ENCODE measurements at places on chromosomes 2 and 18.

DNA sequence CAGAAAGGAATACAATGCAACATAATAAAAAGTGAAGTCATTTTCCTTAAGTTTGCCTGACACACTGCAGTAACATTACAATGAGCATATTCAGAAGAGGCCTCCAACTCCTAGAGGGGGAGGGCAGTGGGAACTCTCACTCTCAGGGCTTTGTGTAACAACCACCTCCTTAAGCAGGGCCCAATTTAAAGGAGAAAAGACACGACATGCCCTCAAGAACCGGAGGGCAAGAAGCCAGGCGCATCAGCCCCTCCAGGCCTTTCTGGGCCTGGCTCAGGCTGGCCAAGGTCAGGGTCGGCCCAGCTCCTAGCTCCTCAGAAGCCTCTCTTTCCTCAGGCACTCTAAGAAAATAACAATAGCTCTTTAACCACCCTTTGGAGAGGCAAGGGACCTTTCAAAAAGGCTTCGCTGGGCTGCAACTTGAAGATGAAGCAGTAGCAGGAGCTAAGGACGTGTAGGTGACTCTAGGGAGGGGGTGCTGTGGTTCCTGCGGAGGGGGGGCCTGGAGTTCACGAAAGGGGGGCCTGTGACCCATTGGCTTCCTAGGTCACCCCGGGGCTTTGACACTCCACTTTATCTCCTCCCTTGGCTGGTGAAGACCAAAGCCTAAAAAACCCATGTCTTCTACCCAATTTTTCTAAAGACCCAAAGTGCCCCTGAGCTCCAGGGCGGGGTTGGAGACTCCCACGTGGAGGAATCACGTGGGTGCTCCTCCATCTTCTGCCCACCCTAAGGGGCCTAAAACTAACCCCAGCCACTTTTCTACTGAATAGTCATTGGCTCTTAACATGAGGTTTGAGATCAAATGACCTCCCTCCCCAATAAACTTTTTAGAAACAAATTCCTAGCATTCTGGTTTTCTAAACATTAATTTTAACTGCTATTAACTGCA, 13.3 kb downstream of the SERTAD2 start:
- DNase-seq: no peak

DNA sequence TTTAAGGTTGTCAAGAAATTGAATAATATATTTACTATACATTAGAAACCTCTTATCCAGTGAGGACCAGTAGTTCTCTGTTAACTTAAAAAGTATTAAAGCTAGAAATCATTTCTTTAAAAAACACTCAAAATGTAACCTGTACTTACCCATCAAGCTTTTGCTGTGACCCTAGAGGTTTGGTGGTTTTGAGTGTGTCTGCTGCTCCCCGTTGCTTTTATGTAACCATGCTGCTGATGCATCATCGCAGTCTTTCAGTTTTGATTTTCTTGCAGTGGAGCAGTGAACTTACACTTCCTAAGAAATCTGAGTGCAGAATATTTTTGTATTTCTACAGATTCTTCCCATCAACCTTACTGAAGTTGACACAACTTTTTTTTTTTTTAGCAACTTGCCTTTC, 34.2 kb downstream of the MRPS9 start:
- peak; percentile 29 for DNase-seq

DNA sequence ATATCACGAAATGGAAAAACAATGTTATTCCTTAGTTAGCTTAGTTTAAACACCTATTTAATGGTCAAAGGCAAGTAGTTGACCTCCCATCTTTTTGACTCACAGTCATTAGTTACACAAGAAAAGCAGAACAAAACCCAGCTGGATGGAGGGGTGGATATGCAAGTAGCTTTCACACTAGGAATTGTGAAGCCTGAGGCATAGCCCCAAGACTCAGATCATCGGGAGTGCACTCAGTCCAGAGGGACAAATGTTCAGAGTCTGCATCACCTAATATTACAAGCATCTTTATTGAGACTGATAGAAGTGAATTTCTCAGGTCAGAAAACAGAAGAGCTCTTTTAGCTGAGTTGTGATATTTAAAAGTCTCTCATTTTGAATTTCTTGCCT, 15.5 kb upstream of the CPS1 start:
- no peak for DNase-seq

DNA sequence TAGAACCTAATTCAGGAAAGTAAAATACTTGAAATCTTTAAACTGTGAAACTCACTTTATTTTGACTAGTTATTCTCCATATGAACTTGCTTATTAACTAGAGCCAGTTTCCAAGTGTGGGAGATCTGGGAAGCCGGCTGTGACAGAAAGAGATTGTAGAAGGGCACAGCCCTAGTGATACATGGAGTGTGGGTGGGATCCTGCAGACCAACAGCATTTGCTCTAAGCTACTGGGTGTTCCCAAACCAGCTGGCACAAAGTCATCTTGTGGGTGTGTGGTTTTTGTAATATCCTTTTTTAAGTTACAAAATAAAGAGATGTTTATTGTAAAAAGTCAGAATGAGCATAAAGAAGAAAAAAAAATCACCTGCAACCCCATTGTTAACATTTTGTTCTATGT, 3.4 kb downstream of the DUSP19 start:
- no peak for DNase-seq

GRCh38 chr2:151989378-151989777, 109.5 kb downstream of the CACNB4 start:
- DNase-seq: no peak

GRCh38 chr18:12334863-12335262, 26.8 kb downstream of the TUBB6 start:
- DNase-seq: no peak

- no peak for DNase-seq
Observed at GRCh38 chr2:233832869-233833311, 21.4 kb downstream of the HJURP start.

GRCh38 chr2:21411741-21412140, 288.0 kb downstream of the TDRD15 start:
- no peak for DNase-seq

DNA sequence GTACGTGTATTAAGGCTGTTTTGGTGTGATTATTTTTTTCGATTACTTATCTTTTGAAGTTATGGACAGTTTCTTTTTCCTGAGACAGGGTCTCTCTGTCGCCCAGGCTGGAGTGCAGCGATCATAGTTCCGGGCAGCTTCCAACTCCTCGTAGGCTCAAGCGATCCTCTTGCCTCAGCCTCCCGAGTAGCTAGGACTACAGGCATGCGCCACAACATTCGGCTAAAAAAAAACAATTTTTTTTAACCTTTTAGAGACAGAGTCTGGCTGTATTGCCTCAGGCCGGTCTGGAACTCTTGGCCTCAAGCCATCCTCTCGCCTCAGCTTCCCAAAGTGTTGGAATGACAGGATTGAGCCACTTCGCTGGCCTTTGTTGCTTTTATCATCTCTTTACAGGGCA, 945 bp downstream of the HAT1 start:
- DNase-seq: no peak

DNA sequence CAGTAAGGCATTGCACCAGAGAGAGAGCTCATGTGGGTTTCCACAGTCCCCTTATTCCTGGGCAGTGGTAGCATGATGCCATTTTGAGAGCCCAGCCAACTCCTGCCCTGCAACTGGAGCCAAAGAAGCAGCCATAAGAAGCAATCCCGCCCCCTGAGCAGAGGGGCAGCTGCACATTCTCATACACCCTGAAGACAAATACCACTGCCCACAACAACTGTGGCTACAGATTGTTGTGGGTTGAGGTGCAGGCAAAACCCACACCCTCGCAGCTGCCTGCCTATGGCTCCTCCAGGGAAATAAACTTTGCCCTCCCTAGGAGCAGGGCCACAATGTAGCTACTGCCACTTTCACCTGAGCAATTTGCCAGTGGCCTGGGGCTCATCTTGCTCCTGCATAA, 219.4 kb upstream of the NRXN1 start:
- DNase-seq: no peak

DNA sequence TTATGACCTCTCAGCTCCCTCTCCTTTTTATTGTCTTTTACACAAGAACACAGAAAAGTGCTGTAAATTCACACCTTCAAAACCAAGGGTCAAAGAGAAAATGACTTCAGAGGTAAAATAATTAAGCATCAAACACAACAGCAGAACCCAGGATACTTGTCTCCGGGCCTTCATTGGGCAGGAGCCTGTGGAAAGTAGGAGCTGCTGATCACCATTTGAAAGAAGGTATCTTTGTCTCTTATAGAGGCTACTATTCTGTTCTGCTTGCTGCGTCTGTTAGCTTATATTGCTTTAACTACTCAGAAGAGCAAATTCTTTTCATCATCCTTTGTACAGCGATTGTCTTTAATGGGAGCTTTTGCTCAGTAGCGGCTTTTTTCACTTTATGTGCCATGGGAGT, 261.1 kb downstream of the PTGR3 start:
- no peak for DNase-seq

- DNase-seq: no peak
Observed at GRCh38 chr2:88599527-88599926, 27.7 kb downstream of the EIF2AK3 start.

DNA sequence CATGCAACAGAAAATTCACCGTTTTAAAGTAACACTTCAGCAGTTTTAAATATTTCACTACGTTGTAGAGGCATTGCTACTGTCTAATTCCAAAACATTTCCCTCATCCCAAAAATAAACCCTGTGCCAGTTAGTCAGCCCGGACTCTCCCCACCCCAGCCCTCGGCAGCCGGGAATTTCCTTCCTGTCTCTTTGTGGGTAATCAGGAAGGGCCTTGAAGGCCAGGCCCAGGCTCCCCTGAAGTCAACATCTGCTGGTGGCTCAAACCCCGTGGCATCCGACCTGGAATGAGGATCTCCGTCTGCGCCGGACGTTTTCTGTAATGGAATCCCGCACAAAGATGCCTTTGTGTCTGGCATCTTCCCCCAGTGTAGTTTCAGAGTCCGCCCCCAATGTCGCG, 219.6 kb downstream of the SNTG2 start:
- no peak for DNase-seq

DNA sequence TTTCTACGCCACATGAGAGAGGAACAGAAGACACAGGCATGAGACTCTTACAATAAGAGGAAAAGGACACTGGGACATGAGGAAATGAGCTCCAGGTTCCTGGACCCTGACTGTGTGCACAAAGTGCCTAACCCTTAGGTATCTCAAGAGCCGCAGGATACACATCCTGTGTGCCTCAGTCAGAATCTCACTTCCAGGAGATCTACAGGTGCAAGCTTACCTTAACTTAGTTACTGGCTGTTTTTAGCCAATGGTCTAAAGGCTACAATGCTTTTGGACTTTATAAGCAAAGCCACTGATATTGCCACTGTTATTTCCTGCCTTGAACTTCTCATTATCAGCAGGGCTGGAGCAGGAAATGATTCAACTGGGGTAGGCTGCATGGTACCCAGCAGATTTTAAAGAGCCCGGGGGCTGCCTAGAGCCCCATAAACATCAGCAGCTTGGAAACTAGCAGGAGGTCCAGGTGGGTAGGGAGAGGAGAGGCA, 254.4 kb downstream of the ZNF521 start:
- DNase-seq: no peak

DNA sequence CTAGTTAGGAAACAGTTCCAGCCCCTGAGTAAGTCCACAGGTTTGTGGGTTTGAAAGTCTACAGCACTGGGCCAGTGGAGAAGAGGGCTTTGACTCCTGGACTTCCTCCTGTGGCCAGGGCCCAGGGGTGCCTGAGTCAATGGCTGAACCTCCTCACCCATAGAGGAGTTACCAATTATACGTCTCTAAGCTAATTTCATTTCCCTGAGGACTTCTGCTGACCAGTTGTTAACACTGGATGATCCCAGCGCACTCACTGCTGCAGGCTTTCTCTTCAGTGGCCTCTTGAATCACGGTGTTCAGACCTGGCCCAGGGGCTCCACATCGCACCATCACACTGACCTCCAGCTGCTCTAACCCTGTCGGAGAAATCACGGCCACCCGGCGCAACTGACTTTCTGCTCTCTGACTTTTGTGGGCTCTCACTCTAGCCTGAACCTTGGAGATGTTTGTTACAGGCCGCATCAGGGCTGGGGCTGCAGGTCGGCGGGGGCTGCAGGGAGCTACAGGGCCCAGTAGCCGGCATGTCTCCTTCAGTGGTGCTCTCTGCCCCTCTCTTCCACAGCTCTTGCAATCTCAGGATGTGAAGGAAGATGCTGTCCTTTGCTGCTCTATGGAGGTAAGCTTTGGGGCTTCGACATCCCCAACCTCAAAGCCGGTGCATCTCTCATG, 93.6 kb downstream of the SMAD7 start:
- DNase-seq: no peak

- DNase-seq: no peak
Observed at GRCh38 chr18:74539289-74539688, 5.0 kb downstream of the CNDP1 start.

GRCh38 chr2:138235041-138235440, 266.5 kb upstream of the SPOPL start:
- no peak for DNase-seq

- DNase-seq: no peak
Observed at GRCh38 chr2:157810037-157810436, 66.1 kb downstream of the ACVR1 start.

- no peak for DNase-seq
Observed at GRCh38 chr2:136932700-136933099, 167.4 kb downstream of the THSD7B start.

- DNase-seq: no peak
Observed at GRCh38 chr2:113723411-113723810, 33.0 kb downstream of the SLC35F5 start.

GRCh38 chr2:46167924-46168323, 129.3 kb upstream of the EPAS1 start:
- DNase-seq: no peak

GRCh38 chr2:217616936-217617335, 385.9 kb downstream of the TNS1 start:
- no peak for DNase-seq

DNA sequence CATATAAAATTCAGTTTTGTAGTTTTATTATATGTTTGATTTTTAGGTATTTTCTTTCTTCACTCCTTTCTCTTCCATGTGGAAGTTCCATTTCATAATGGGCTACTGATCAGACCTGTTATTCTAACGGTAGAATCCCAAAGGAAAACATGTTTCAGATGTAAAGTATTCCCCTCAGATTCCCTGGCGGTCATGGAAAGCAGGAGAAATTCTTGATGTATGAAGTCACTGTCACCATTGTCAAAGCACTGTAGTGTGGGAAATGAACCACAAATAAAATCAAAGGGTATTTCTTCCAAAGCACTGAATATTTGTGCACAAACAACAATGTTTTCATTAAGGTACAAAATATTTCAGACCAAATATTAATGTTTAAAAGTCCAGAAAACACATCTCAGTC, 237.3 kb upstream of the KLHL14 start:
- no peak for DNase-seq

- DNase-seq: no peak
Observed at GRCh38 chr2:234161932-234162331, 111.4 kb downstream of the SPP2 start.

Data from stimulated activated CD4-positive, alpha-beta T cell treated with anti-CD3 and anti-CD28 coated beads, Interleukin-15, amount 100 ng/mL, for 24 hours (primary cell).